ENCODE measurements at places on chromosomes 5 and 9.

- no peak for DNase-seq
These were observed 225.6 kb downstream of the PCSK1 start for GRCh38 chr5:96207420-96207819.

DNA sequence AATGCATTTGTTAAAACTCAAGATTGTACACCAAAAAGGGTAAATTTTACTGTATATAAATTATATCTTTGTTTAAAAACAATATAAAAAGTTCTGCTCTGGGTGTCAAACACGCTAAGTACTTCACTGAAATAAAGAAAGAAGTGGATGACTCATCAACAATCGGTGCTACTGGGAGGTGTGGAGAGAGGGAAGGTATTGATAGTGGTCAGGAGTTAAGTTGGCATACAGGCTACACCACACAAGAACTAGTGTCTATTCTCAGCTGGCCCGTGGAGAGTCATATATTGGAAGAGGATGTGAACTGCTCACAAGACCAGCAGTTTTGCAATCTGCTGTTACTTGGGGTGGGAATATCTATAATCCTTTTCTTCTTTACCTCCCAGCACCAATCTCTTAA lies 145.7 kb upstream of the TRPC7 start:
- no peak for DNase-seq

- no peak for DNase-seq
These were observed 10.5 kb upstream of the B4GALT1 start for GRCh38 chr9:33177639-33178038.

DNA sequence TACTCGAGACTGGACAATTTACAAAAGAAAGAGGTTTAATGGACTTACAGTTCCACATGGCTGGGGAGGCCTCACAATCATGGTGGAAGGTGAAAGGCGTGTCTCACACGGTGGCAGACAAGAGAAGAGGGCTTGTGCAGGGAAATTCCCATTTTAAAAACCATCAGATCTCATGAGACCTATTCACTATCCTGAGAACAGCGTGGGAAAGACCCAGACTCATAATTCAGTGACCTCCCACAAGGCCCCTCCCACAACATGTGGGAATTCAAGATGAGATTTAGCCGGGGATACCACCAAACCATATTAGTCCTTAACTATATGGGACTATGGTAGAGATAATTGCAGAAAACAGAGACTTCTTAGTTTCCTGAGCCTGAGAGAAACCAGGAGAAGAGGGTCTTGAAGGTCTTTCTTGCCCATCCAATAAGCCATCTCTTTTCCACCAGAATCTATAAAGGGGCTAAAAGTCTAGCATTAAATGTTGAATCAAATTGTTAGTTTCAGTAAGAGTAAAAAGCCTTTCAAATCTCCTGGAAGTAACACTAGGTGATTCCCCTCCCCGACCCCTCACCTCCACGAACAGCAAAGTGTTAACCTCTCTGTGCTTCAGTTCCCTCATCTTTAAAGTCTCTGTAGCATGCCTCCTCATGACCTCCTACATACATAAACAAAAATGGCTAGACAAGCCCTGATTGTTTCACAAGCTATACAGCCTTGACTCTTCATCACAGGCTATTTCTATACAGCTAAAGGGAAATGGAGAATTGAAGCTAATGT lies 259.1 kb downstream of the TMEM167A start:
- no peak for DNase-seq

- DNase-seq = no peak
These were observed 25.4 kb downstream of the HMHB1 start for GRCh38 chr5:143837306-143837848.

- DNase-seq = no peak
These were observed 46.3 kb downstream of the DENND1A start for GRCh38 chr9:123883634-123884033.

GRCh38 chr9:121478816-121479676 lies 20.6 kb downstream of the GGTA1 start:
- DNase-seq = no peak

- no peak for DNase-seq
These were observed 117.9 kb downstream of the ANXA1 start for GRCh38 chr9:73269430-73270101.

- DNase-seq = no peak
These were observed 349.3 kb upstream of the TLE4 start for GRCh38 chr9:79222483-79222882.

All from stimulated activated CD8-positive, alpha-beta memory T cell treated with anti-CD3 and anti-CD28 coated beads, Interleukin-12 subunit alpha, Interleukin-12 subunit beta, amount 100 ng/mL, for 4 hours (primary cell).